ENCODE measurements at places on chromosomes 11 and 22.

DNA sequence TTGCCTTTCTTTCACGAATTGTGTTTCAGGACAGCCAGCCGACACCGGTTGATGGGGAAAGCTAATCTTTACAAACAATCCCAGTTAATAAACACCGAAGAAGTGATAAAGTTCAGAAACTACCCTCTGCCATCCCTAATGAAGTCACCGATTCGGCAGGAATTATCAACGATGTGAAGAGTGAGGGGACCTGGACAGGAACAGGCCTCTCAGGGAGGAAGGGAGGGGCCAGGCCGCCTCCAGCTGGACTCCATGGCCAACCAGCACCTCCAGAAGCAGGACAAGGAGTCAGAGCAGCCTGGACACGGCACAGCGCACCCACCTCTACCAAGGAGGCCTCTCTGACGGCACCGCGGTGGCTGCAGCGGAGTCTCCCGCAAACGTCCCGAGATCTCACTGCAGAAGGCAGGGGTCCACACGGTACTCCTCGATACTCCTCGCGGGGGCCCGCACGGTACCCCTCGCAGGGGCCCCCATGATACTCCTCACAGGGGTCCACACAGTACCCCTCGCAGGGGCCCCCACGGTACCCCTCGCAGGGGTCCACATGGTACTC is 3.9 kb downstream of the TOLLIP start:
- no peak for DNase-seq

DNA sequence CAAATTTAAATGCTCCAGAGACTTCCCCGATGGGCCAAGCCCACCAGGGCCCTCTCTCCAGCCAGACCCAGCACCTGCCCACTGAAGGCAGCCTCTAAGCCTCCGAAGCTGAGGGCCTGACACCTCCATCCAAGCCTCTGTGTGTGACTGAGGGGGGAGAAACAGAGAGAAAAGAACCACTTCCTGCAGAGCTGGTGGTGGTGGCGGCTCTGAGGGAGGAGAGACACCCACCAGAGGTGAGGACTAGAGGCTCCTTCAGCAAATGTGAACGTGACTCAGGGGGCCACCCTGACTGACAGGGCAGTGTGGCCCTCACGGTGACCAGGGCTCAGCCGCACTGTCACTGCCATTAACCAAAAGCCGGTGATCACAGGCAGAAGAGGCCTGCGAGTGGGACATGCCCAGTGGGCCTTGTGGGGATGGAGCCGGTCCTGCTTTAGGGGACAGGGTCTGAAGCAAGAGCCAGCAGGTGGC is 31.0 kb upstream of the CD5 start:
- no peak for DNase-seq

- no peak for DNase-seq
Measured at GRCh38 chr11:116422556-116422955, 350.2 kb downstream of the BUD13 start.

GRCh38 chr11:133362916-133363315 is 169.4 kb downstream of the OPCML start:
- no peak for DNase-seq

GRCh38 chr11:63572026-63572688 is 9.0 kb upstream of the PLAAT2 start:
- no peak for DNase-seq

- DNase-seq = no peak
Measured at GRCh38 chr11:119668676-119669075, 60.3 kb downstream of the NECTIN1 start.

GRCh38 chr22:19292458-19293230 is 1.1 kb upstream of the CLTCL1 start:
- no peak for DNase-seq

DNA sequence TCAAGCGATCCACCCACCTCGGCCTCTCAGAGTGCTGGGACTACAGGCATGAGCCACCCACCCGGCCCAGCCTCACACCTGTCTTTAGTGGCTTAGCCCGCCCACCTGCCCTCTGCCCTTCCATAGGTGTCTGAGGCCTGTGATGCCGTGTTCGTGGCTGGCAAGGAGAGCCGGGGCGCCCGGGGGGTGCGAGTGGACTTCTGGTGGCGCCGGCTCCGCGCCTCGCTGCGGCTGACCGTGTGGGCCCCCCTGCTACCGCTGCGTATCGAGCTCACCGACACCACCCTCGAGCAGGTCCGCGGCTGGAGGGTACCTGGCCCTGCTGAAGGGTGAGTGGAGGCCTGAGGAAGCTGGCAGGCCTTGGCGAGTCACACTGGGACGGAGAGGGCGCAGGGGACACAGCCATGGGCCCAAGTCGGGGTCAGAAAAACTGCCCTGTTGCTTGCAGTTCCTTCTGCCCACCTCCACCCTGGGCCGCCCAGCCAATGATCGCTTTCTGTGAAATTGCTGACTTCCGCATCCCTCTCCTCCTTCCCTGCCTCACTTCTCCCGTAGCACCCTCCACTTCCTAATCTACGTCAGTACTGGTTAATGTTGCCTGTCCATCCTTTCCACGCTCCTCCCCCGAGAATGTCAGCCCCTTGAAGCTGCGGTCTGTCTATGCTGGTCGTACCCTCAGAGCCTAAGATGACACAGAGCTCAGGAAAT is 9.3 kb downstream of the TMEM132A start:
- DNase-seq = no peak

DNA sequence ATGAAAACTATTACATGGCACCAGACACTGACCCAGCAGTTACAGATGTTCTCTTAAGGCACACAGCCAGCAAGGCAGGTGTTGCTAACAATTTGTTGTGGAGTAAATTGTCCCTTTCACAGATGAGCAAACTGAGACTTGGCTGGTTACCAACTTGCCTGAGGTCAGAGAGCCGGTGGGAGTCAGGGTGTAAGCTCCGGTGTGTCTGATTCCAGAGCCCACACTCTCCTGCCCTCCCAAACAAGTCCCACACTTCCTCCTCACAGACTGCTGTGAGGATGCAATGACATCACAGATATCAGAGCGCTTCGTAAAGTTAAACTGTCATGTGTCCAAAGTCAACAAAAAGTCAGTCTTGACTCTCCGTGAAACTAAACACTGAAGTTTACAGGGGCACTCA is 12.5 kb downstream of the GDPD5 start:
- no peak for DNase-seq

- no peak for DNase-seq
Measured at GRCh38 chr11:101816613-101817012, 98.2 kb upstream of the CEP126 start.

GRCh38 chr11:75371949-75372876 is 20.8 kb upstream of the ARRB1 start:
- DNase-seq = no peak

DNA sequence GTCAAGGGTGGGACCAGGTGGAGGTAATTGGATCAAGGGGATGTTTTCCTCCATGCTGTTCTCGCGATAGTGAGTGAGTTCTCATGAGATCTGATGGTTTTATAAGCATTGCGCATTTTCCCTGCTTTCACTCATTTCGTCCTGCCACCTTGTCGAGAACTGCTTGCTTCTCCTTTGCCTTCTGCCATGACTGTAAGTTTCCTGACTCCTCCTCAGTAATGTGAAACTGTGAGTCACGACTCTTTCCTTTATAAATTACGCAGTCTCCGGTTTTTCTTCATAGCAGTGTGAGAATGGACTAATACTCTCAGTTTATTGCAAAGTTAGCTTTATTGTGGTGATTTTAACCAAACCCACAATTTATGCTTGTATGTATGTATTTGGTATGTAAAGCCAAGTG is 878.5 kb upstream of the ANO3 start:
- no peak for DNase-seq

- DNase-seq = no peak
Measured at GRCh38 chr22:38864361-38865191, 7.4 kb downstream of the CBX6 start.

Measured in RWPE1 (cell line).